ENCODE measurements at places on chromosomes 6 and 20.

DNA sequence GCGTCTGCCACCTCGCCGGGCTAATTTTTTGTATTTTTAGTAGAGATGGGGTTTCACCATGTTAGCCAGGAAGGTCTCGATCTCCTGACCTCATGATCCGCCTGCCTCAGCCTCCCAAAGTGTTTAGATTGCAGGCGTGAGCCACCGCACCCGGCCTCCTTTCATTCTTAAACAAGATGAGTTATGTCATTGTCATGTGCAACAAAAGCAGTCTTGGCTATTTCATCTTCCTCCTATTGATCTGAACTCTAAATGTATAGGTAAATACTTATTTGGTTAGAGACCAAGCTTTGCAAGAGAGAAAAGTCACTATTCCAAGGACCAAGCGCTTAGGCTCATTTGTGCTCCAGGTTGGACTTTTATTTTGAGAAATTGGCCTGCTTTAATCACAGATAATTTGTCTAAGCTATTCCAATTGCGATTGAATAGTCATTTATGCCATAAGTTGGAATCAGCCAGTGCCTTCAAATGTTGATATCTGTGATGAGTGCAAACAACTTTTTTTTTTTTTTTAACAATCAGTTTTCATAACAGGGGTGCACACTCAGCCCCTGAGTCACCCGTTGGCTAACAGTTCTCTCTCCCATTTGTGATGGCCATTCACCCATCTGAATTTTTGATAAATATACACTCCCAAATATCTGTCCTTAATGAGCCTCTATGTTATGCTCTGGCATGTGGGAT is 167.3 kb downstream of the BCAS1 start:
- no peak for DNase-seq

DNA sequence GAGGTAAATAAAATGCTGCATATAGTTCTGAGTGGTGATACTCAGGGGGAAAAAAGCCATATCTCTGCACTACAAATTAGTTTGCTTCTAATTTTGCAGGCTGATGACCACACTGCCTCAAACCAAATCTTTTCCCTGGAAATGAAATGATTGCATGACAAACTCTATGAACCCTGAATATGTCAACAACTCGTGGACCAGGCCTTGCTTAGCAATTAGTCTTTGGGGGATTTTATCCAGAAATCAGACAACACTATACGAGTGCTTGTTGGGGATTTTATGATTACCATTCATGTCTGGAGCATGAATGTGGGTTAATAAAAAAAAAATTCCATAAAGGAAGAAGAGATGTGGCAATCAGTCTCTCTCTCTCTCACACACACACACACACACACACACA is 42.0 kb downstream of the SOBP start:
- no peak for DNase-seq

DNA sequence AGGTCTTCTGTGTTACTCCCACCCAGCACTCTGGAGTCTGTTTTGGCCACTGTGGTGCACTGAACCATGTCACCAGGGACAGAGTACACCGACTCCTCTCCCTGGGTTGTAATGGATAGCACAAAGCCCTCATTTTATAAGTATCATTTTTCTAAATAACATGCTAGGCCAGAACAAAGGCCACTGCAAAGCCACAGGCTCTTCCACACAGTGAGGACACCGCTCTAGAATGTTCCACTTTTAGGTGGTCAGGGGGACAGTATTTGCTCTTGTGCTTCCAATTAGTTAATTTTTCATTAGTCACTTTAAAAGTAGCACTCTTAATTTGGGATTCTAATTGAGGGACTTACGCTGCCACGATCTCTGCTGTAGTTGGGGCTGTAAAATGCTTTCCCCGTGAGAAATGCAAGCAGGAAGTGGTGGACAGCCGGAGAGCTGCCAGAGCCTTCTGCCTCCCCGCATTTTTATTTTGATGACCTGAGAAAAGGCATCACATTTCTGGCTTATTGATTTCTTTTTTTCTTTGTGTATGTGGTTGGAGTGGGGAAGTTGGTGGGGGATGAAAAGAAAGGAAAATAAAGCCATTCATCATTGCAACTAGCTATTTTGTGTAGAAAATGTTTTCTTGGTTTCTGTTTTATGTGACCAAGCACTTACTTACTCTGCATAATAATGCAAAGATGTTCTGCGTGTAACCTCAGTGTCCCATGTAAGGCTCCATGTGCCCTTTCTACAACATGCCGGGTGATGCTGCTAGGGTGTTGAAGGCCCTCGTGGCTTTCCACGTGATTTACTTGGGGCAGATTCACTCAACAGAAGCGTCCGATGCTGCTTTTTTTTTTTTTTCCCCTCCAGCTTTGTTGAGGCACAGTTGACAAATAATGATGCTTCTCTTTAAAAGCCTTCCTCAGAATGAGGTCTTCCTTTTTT is 195.9 kb downstream of the SASH1 start:
- no peak for DNase-seq

- DNase-seq, result no peak
Measured at GRCh38 chr6:63415286-63415685, 95.5 kb upstream of the LGSN start.

- no peak for DNase-seq
Measured at GRCh38 chr6:45148278-45148677, 179.9 kb upstream of the RUNX2 start.

- no peak for DNase-seq
Measured at GRCh38 chr6:141988327-141988726, 144.4 kb upstream of the GJE1 start.

- DNase-seq, result no peak
Measured at GRCh38 chr6:130239755-130240154, 17.0 kb upstream of the SAMD3 start.

DNA sequence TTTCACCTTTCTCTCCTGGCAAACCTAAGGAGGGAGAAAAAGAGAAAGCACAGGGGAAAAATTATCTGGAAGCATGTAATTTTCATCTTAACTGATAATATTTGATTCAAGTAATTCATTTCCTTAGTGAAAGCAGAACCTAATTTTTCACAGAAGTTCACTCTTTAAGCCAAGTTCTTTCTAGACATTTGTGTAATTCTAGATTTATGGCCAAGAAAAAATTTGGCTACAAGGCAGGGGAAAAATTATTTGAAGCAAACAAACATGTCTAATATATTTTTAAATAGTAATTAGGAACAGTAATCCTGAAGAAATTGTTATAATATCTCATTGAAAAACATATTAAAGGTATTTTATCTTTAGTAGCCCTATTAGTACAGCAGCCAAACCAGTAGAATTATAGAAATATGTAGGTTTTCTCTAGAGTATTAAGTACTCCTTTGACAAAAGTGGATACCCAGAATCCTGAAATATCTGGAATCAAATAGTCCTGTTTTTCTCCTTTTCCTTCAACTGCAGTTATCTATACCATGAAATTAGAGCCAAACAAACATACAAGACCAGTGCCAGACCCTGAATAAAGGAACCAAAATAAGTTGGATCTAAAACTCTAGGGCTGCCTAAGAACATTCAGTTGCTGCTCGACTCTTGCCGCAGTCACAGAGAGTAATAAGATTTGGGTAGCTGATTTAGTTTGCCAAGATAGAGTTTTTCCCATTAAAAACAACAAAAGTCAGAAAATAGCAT is 116.5 kb downstream of the COL12A1 start:
- no peak for DNase-seq

DNA sequence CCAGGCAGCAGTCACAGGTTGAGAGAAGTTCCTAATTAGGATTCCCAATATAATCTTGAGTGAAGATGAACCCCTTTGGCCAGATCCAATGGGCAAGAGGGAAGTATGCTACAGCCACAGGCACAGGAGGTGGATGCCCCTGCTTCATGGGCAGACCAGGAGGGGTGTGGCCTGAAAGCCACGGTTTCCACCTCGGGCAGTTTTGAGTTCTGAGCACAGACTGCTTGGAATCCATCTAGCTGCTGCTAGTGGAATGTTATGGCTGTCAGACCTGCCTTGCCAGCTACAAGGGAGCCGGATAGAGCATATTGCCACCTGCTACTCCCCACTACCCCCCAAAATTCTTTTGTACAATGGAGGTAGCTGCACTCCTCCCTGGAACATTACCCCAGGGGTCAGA is 672.9 kb downstream of the HACE1 start:
- no peak for DNase-seq

GRCh38 chr6:12092762-12093161 is 80.7 kb downstream of the HIVEP1 start:
- no peak for DNase-seq

GRCh38 chr6:20160541-20161283 is 51.6 kb downstream of the MBOAT1 start:
- DNase-seq, result no peak

GRCh38 chr20:7094438-7094997 is 327.0 kb downstream of the BMP2 start:
- no peak for DNase-seq

DNA sequence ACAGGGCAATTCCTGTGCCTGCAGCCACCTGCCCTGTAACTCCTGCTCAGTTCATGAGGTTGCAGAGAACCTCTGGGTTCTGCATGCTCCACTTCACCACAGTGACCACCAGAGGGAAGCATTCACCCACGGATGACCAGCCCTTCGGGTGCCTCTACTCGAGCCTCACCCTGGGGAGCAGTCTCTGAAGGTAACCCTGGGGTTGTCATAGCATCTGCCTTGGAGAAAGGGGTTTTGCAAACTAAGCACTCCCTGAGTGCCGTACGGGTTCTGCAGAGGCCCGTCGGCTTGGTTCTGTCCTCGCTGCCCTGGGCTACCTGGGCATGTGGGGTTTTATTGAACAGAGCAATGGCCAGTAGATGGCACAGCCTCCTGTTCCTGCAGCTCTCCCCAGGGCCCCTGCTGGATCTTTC is 10.2 kb upstream of the CST5 start:
- DNase-seq, result peak; percentile 3

GRCh38 chr6:148799647-148800046 is 52.8 kb downstream of the UST start:
- DNase-seq, result no peak

GRCh38 chr6:55643861-55644260 is 64.9 kb upstream of the HMGCLL1 start:
- no peak for DNase-seq

GRCh38 chr6:16240589-16241320 is 2.4 kb downstream of the GMPR start:
- DNase-seq, result no peak

DNA sequence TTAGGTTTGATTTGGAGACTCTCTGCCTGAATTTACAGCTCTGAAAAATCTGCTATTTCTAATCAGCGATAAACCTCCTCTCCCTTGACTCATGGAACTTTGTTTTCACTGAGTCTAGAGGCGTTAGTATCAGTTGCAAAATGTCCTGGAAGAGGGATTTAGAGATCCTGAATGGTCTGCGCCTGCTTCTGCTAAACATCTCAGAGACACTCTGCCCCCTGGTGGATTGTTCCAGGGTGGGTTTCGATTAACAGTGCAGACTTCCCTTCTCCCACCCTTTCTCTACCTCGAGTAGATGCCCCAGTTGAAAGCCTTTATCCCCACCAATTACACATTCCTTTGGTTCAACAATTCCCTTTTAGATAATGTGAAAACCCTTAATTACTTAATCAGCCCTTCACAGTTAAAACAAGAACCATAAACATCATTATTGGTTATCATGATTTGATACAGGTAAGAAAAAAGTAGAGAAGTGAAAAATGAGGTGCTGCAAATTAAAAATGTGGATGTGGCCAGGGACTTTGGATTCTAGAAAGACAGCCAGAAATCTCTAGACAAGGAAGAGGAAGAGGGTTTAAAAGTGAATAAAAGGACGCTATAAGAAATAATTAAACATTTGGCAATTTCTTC is 5.5 kb downstream of the HTR1B start:
- no peak for DNase-seq

DNA sequence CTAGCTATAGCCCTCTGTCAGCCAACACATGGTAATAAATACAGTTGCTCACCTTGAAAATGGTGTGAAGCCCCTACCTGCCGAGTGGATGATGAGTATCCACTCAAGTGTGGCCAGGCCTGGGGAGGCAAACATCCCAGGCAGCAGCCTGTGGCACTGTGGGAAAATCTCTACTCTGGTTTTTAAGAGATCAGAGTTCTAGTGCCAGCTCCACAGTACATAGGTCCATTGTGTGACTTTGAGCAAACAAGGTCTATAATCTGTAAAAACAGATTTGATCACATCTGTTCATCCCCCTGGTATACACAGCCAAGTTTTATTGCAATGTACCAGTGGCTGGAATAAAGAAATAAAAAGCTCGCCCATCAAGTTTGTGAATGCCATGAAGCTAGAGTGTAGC is 82.7 kb upstream of the ARMC2 start:
- no peak for DNase-seq

DNA sequence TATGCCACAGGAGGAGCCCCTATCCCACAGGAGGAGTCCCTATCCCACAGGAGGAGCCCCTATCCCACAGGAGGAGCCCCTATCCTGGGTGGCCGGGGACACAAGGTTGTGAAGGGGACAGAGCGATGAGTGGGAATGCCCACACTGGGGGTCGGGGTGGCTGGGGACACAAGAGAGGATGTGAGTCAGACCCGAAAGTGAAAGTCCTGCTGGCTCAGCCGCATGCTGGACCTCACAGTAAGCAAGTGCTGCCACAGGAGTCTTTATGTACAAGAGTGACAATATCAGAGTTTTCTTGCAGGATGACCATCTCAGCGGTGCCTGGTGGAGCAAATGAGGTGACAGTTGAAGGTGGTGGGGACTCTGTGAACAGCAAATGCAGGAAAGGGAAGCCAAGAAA is 93.7 kb downstream of the PSMB1 start:
- peak; percentile 24 for DNase-seq

- no peak for DNase-seq
Measured at GRCh38 chr6:971981-972640, 279.2 kb upstream of the EXOC2 start.
